ENCODE measurements at places on chromosomes 12 and 14.

- DNase-seq: no peak
These were observed 60.4 kb downstream of the TMTC3 start for GRCh38 chr12:88202500-88202899.

GRCh38 chr14:100282083-100282350, 24.2 kb downstream of the SLC25A29 start:
- no peak for DNase-seq

GRCh38 chr14:101965181-101965544, 790 bp downstream of the DYNC1H1 start:
- peak; percentile 56 for DNase-seq

DNA sequence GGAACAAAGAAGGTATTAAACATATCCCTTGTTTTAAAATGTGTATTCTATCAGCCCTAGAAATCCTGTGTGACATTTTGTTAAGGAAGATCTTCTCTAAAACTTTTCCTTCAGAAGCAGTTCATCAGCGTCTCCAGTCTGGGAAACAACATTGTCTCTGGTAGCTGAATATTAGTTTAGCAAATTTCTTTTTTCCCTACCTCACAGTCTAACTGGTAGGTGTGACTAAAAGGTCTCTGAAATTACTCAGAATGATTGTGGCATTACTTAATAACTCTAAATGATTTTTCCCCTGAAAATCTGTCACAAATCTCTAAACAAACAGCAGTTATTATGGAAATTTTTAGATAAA, 1044.8 kb downstream of the FLRT2 start:
- no peak for DNase-seq

- DNase-seq: no peak
These were observed 3.6 kb downstream of the FOXA1 start for GRCh38 chr14:37591311-37591940.

DNA sequence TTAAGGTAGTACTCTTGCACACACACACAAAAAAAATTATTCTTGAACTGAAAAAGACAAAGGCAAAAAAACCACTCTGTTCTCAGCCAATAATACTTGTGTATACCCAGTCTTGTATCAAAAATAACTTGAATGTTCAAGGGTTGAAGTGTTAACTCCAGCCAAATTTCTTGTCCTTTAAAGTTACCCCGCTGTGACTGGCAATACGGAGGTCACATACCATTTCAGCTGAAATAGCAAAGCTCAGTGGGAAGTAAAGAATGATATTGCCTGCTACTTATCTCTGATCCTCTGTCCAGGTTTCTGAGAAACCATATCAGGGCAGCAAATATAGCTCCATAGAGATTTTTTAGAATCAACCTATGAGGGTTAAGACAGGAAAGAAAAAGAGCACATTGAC, 167.4 kb downstream of the C12orf50 start:
- DNase-seq: peak; percentile 40

- no peak for DNase-seq
These were observed 60.0 kb downstream of the AACS start for GRCh38 chr12:125125271-125125670.

All from astrocyte of the spinal cord (primary cell).